ENCODE measurements at places on chromosomes 13 and 19.

- no peak for DNase-seq
These were observed 207.4 kb upstream of the SOX1 start for GRCh38 chr13:111859354-111860230.

GRCh38 chr19:11148001-11148400, 7.6 kb downstream of the SPC24 start:
- DNase-seq: no peak

DNA sequence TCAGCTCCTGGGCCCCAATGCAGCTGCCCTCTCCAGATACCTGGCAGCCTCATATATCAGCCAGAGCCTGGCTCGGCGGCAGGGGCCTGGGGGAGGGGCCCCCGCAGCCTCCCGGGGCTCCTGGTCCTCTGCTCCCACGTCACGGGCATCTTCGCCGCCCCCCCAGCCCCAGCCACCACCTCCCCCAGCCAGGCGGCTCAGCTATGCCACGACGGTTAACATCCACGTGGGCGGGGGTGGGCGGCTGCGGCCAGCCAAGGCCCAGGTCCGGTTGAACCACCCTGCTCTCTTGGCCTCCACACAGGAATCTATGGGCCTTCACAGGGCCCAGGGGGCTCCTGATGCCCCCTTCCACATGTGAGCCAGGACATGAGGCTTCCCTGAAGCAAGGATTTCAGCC, 10.8 kb downstream of the RPS16 start:
- no peak for DNase-seq

GRCh38 chr13:77872995-77873394, 45.6 kb downstream of the EDNRB start:
- no peak for DNase-seq

GRCh38 chr13:26685606-26686005, 75.0 kb downstream of the GPR12 start:
- no peak for DNase-seq

DNA sequence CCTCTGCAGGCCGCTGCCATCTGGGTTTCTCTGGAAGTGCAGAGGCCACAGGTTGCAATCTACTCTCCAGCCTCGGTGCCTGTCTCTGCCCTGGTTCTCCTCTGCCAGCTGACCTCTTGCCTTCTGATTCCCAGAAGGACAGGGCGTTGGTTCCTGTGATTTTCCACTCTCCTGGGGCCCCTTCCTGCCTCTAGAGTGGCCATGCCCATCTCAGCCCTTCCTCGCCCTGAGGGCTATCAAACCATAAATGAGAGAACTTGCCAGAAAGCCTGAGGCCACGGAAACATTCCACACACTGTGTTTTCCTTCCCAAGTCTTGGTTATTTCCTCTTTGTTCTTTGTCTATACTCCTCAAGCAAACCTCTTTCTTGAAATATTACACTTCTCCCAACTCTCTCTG, 146.2 kb downstream of the SHISA2 start:
- no peak for DNase-seq

GRCh38 chr19:2221918-2222317, 14.2 kb downstream of the PLEKHJ1 start:
- no peak for DNase-seq

- no peak for DNase-seq
These were observed 96.2 kb downstream of the SUCLA2 start for GRCh38 chr13:47904891-47905290.

DNA sequence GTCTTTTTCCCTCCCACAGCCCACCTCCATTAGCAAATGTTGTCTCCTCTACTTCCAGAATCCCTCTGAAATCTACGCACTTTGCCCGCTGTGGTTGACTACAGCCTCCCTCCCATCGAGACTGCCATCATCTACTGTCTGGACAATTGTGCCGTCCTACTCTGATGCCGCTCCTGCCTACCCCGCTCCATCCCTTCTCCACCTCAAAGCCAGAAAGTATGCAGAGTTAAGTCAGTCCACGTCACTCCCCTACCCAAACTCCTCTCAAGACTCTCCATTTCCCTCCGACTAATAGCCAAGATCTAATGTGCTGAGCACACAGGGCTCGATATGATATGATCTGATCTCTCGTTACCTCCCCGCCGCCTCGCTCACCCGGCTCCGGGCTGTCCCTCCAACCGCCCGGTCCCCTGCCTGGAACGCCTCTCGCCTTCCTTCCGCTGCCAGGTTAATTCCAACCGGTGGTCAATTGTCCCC, 556 bp downstream of the CACTIN start:
- no peak for DNase-seq

- DNase-seq: no peak
These were observed 95.7 kb downstream of the STK24 start for GRCh38 chr13:98480915-98481877.

GRCh38 chr19:41934849-41935374, 6.7 kb upstream of the ERFL start:
- peak; percentile 63 for DNase-seq

DNA sequence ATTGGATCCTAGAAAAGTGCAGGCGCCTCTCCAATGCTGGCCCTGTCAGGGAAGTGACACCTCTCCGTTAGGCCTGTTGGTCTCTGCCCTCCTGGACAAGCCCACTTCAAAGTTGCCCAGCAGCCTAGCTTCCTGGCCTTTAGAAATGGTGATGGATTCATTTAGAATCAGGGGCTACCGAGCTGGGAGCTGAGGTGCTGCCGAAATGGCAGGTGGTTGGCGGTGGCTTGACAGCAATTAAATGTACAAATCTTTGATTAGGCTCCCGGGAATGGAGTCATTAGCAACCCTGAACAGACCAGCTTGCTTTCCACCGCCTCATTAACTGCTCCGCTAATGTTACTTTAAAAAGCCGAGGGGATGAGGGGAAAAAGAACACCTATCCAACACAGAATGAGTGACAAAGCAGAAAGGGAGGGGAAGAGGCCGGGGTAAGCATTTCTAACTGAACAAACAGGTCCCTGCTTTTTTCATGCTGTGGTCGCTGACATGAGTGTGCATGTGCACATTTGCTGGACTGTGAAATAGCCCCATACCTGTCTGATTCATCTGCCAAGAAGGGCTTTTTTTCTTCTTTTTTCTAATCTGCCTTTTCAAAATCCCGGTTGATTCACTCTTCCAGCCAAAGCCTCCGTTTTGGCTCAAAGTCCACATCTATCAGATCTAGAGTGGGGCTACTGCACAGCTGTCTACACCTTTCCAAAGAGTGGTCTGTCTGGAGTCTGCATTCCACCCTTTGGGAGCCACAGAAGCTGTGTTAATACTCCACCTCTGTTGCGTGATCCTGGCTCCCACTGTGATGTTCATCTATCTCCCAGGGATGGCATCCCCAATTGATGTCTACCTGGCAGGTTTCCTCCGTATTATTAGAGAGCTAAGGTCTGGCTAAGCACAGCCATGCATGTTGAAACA, 431.9 kb downstream of the COG6 start:
- no peak for DNase-seq

DNA sequence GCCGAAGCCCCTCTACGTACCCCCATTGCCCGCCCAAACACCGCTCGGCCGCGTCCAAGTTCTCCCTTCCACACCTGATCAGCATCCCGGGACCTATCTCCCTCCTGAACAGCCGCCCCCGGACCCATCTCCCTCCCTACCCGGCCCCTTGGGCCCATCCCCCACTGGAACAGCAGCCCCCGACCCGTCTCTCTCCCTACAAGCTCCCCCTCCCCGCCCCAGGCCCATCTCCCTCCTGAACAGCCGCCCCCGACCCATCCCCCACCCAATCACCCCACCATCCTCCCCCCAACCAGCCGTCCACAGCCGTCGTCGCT, 610 bp downstream of the ZSCAN1 start:
- no peak for DNase-seq

DNA sequence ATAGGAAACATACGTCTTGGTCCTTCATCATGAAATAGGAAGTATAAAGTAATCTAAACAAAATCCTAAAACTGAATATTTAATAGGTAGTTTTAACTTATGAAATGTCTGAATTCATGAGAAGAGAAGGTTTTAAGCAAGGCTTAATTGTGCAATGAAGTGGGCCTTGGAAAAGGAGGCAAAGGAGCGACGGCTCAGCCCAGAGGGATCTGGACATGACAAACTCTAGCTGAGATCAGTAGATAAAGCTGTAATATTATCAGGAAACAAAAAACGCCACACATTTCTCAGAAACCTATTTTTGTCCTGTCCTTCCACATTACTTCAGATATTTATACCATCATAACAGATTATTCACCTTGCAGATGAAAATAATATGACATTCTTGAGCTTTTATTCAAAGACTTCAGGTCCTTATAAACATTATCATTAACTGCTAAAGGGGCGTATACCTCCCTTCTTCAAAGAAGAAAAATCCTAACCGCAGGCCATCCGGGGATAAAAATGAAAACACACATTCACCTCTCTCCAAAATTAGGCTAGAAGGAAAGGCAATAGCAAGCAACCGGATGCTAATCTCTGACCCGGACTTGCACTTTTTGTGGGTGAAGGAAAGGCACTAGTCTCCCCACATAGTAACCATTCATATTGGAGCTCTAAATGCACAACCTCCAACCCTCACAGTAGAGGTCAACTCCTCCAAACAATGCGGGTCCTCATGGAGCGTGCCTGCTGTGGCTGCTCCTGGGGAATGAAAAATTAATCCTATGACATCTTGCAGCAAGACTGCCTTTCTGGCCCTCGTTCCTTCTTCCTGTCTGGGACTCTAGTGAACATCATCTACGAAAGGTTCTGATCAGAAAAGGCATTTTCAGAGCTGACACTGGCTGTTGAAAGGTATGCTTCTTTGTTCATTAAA, 108.8 kb downstream of the TBC1D4 start:
- no peak for DNase-seq

GRCh38 chr19:36377541-36378178, 1.3 kb downstream of the ZFP14 start:
- no peak for DNase-seq

DNA sequence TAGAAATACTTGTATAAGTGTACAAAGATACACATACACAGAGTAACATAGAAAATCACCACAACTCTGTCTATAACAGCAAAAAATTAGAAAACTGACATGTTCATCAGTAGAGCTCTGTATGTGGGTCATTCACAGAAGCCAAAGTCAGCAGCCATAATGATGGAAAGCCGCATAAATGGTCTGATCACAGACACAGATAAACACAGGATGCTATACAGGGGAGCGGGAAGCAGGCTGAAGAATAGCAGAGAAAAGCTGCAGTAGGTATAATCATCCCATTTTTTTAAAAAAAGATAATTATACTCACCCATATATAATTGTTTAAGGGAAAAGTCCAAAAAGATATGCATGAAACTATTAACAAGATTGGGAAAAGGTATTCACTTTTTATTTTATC, 31.5 kb downstream of the RCBTB1 start:
- no peak for DNase-seq

- DNase-seq: no peak
These were observed 6.8 kb downstream of the TMED1 start for GRCh38 chr19:10828981-10829821.

- DNase-seq: no peak
These were observed 102.6 kb upstream of the RNF113B start for GRCh38 chr13:98279473-98280175.

GRCh38 chr19:16506961-16507360, 10.8 kb downstream of the C19orf44 start:
- DNase-seq: no peak

- no peak for DNase-seq
These were observed 1.0 kb downstream of the GPC5 start for GRCh38 chr13:91399189-91400062.

- DNase-seq: no peak
These were observed 4.9 kb upstream of the ERCC1 start for GRCh38 chr19:45428384-45429231.

DNA sequence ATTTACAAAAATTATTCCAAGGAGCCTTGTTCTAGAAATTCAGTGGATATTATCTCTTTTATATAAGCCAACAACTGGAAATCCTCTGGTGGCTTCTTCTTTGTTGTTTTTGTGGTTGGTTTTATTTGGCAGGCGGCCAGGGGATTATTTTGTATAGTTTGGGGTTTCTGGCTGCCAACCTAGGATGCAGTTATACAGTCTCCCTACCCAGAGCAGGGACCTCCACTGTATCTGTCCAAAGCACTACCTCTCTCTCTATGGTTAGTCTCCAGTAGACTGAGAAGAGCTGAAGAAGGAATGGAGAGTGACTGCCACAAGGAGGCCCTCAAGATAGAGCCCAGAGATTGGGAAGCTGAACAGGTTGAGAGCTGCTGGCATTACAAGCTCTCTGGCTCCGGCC, 80.2 kb downstream of the ZAR1L start:
- DNase-seq: no peak

- no peak for DNase-seq
These were observed 399.1 kb upstream of the GPC6 start for GRCh38 chr13:92827503-92827902.

GRCh38 chr19:19361075-19361594, 40.5 kb downstream of the MAU2 start:
- DNase-seq: peak; percentile 78

DNA sequence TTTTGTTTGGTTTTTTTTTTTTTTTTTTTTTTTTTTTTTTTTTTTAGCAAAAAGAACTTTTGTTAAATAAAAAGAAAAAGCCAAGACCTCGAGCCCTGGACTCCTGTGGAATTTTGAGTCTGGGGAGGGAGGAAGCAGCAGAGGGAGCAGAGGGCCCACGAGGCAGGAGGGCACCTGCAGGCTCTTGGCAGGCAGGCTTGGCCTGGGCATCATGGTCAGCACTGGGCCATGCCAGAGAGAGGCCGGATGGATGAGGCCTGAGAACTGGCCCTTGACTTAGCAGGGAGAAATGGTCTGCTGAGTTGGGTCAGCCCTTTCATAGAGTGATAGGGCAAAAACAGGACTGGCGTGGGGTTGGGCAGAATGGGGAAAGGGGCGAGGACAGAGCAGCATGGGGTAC, 100.4 kb downstream of the GPR12 start:
- DNase-seq: no peak

- no peak for DNase-seq
These were observed 124.7 kb downstream of the PCCA start for GRCh38 chr13:100213576-100213975.

DNA sequence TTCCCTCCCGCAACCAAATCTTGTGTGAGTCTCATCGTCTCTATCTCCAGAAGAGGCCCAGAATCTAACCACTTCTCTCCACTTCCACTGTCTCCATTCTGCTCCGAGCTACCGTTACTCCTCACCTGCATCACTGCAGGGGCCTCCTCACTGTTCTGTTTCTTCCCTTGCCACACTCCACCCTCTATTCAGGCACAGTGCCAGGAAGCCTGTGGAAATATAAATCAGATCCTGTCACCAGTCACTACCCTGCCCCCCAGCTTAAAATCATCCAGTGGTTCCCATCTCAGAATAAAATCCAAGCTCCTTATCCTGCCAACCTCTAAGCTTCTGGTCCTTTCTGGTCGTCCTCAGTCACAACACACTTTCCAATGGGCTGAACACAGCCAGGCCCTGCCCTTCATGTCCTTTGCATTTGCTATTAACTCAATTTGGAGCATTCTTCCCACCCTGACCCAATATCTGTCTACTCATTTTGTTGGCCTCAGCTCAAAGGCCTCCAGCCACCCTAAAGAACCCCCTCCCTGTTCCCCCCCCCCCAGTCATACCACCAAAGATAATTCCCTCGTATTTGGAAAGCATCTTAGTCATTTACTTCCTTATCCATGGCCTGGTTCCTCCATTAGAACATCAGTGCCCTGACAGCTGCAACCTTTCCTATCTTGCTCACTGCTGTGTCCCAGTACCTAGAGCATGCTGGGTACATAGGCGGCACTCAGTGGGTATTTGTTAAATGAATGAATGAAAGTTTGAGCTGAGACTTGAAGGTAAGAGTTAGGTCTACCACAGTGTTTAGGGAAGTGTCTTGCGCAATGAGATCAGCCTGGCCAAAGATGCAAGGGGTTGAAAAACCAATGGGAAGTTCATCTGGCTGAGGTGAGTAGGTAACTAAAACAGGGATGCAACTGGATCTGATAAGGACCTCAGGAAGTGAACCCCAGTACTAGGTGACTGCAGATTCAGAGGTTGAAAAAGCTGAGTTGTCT, 24.4 kb downstream of the ZNF175 start:
- no peak for DNase-seq

Measured in LoVo (cell line).